ENCODE measurements at places on chromosomes 5 and 9. TPM values are rescaled to one million over a fixed set of nuclear protein-coding genes. Genes with fewer than 3 reads are reported as not detected.

Gene PCDHA2
- not detected for total RNA-seq

Gene IL5
- total RNA-seq: not detected

Gene JAKMIP2
- not detected for total RNA-seq

Gene PCBD2
- 3.7 TPM for total RNA-seq

Gene GABRP
- total RNA-seq: 1,966 TPM

Gene EDIL3
- 1.6 TPM for total RNA-seq

Gene CDH9
- not detected for total RNA-seq

Gene MPDZ
- 32.0 TPM for total RNA-seq

Gene TOPORS
- 21.2 TPM for total RNA-seq

Gene PCDHB5
- total RNA-seq: 0.54 TPM

Gene PCDHB8
- total RNA-seq: not detected

Gene FOXD1
- total RNA-seq: 6.2 TPM

Gene SLC45A2
- total RNA-seq: 0.79 TPM

Gene MTREX
- 58.9 TPM for total RNA-seq

Gene TESK1
- 19.6 TPM for total RNA-seq

Gene ADAMTS19
- total RNA-seq: not detected

Gene CER1
- not detected for total RNA-seq

Gene SURF2
- total RNA-seq: 16.9 TPM

Gene GHR
- 3.8 TPM for total RNA-seq

Gene SEMA5A
- total RNA-seq: 351 TPM

Gene HRH2
- total RNA-seq: not detected

Gene LIFR
- 3.9 TPM for total RNA-seq

Gene ASS1
- total RNA-seq: 5.5 TPM

Gene DBH
- not detected for total RNA-seq

Gene SPINK4
- total RNA-seq: not detected

Gene CATSPER3
- not detected for total RNA-seq

Gene IFNA13
- total RNA-seq: under 0.01 TPM

Gene PCDHGC3
- total RNA-seq: 9.4 TPM

Gene LCN9
- not detected for total RNA-seq

Gene TAF1L
- total RNA-seq: not detected

Gene PTGDS
- total RNA-seq: 0.76 TPM

Gene KIF24
- total RNA-seq: 1.4 TPM

Gene IFNK
- total RNA-seq: not detected

Gene TMEM267
- total RNA-seq: 6.3 TPM

Gene BTNL3
- total RNA-seq: not detected

Gene CCDC192
- total RNA-seq: 0.39 TPM

Gene TMEM171
- total RNA-seq: 0.39 TPM

Gene TBC1D13
- 25.6 TPM for total RNA-seq

Gene ATP10B
- not detected for total RNA-seq

Gene GABRA1
- total RNA-seq: not detected

Gene PCDHB10
- total RNA-seq: 0.39 TPM

Gene SH3RF2
- 60.9 TPM for total RNA-seq

Gene ACER2
- 4.6 TPM for total RNA-seq

Gene HMHB1
- total RNA-seq: not detected

Gene MORN5
- total RNA-seq: not detected

Gene C7
- not detected for total RNA-seq

Gene ZNF354C
- total RNA-seq: 6.0 TPM

Gene ZBTB26
- total RNA-seq: 3.5 TPM

Gene ITGA1
- total RNA-seq: 7.1 TPM

Gene SHISAL2B
- total RNA-seq: not detected

Gene CA9
- total RNA-seq: not detected

Gene RBM22
- total RNA-seq: 25.1 TPM

Gene CCL28
- 2.0 TPM for total RNA-seq

Gene ANKRD34B
- total RNA-seq: not detected

Gene PKD2L2
- 0.11 TPM for total RNA-seq

Gene SIT1
- not detected for total RNA-seq
